SJCRH30 (cell line): ENCODE measurements at places on chromosomes 2 and 18. TPM values are rescaled to one million over a fixed set of nuclear protein-coding genes. Genes with fewer than 3 reads are reported as not detected.
A peak's percentile ranks its signal among the peaks of the same experiment; 100 is the strongest.

GRCh38 chr2:21500401-21500945, 376.7 kb downstream of the TDRD15 start:
- DNase-seq = no peak

- peak; percentile 57 for DNase-seq
These were observed 29.6 kb upstream of the RPL31 start for GRCh38 chr2:100972452-100972851.

- DNase-seq = no peak
These were observed 126.7 kb upstream of the LTBP1 start for GRCh38 chr2:32820088-32820487.

GRCh38 chr2:219404954-219405353, 13.2 kb upstream of the DES start:
- peak; percentile 90 for DNase-seq

ANKRD53 gene
- 0.36 TPM in 1 of 2 replicates, not detected in the other for total RNA-seq

GRCh38 chr2:144190908-144191605, 328.9 kb downstream of the ZEB2 start:
- no peak for DNase-seq

MC2R gene
- not detected in 2 replicates for total RNA-seq

FMNL2 gene
- total RNA-seq = 22.3 and 22.7 TPM in 2 replicates
